LHCN-M2 (cell line): ENCODE measurements at places on chromosomes 1 and 21.
A peak's percentile ranks its signal among the peaks of the same experiment; 100 is the strongest.

- DNase-seq = peak; percentile 3
Measured at GRCh38 chr1:82836973-82837680, 1036.4 kb downstream of the ADGRL2 start.

DNA sequence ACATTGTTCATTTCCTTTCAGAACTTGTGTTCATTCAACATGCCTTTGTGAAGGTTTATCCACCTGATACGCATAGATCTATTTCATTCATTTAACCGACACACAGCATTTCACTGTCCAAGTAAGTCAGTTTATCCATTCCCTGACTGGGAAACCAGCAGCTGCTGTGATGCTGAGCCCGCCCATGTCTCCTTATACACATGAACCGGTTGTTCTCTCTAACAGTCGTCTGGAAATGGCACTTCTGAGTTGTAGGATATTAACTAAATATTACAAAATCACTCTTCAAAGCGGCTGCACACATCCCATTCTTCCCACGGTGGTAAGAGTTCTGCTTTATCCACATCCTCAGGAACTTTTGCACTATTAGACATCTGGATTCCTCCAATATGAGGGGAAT lies 71.1 kb downstream of the NPHP4 start:
- DNase-seq = no peak

GRCh38 chr1:248818505-248819374 lies 7.0 kb downstream of the SH3BP5L start:
- no peak for DNase-seq

GRCh38 chr1:111882986-111883560 lies 106.4 kb downstream of the KCND3 start:
- no peak for DNase-seq

DNA sequence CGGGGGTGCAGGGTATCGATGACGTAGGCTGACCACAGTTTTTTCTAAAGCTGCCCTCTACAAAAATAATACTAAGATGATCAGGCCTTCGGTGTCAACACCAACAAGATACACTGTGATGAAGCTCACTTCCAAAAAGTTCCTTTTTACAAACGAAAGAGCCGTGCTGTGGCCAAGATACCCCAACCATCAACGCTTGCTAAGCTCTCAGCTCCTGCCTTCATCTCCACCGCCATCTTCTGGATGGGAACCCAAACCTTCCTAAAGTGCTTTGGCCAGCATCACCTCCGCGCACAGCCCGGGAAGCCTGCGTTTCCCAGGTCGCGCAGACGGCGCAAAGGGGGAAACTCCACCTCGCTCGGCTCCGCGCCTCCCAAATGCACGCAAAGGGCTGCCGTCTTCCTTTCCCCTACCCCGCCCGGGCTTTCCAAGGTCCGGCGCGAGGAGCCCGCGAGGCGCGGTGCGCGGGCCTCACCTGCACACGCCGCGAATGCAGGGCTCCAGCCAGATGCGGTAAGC lies 541 bp downstream of the USP48 start:
- peak; percentile 60 for DNase-seq
